Hematopoietic multipotent progenitor cell treated with erythropoietin and hydrocortisone succinate and interleukin-3 and kit ligand, for 6 days (in vitro differentiated cells): ENCODE measurements at places on chromosomes 2 and 18.

DNA sequence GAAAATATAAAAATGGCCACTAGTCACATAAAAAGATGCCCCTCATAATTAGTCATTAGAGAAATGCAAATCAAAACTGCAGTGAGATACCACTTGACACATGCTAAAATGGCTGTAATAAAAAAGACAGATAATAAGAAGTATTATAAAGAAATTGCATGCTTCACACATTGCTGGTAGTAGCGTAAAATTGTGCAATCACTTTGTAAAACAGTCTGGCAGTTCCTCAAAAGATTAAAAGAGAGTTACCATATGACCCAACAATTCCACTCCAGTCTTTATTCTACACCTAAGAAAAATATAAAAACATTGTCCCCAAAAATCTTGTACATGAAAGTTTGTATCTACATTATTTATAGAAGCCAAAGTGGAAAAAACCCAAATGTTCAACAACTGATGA, 170.6 kb upstream of the FIGN start:
- no peak for DNase-seq

- no peak for DNase-seq
Observed at GRCh38 chr2:134244086-134244485, 9.8 kb upstream of the MGAT5 start.

GRCh38 chr2:197031803-197032202, 105.3 kb upstream of the PGAP1 start:
- no peak for DNase-seq

- DNase-seq: no peak
Observed at GRCh38 chr18:30387401-30387800, 655.1 kb downstream of the DSC3 start.

DNA sequence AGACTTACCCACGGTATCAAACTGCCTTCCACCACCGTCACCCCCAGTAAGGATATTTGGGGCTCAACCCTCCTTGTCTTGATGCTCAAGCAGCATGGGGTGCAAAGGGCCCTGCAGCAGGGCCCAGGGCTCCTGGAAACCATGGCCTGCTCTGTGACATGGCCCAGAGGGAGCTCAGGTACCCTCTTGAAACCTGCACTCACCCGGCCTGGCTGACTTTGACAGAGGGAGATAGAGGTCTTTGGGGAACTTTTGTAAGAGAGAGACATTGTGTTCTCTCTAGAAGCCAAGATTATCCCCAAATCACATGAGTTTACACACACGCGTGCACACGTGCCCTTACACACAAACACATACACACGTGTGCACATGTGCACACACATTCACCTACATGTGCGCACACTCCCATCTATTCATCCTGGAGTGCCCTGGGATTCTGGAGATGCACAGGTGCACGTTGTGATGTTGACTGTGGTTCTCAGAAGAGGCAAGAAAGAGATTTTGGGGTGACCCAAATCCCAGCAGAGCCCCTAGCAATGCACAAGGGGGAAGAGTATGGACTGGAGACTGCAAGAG, 19.6 kb upstream of the KCNK3 start:
- DNase-seq: no peak

DNA sequence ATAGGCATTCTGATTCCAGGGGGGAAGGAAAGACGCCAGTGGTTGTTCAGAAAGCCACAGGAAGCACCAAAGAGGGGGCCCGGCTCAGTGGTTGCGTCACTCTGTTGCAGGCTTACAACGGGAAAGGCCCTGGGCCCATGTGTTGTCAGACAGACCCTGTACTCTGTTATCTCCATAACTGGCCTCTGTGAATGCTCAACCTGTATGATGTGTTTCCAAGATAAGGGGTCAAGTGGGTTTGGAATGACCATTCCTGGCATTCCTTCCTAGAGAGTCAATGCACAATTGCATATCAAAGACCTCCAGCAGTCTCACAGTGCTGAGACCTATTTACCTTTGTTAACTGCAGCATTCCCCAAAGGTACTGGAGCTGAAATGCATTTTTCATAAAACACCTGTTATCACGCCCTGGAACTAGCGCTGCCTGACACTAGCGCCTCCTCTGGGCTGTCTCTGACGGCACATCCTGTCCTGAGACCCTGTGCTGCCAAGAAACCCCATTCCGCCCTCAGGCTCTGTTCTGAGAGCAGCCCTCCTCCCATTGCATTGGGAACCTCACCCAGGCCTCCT, 13.2 kb upstream of the LRRFIP1 start:
- peak; percentile 52 for DNase-seq
